Activated CD8-positive, alpha-beta T cell treated with anti-CD3 and anti-CD28 coated beads, Interleukin-2, amount 10 ng/mL, durations not matched to agents 7 days and 5 days (primary cell): ENCODE measurements at places on chromosomes 2 and 18. TPM values are rescaled to one million over a fixed set of nuclear protein-coding genes. Genes with fewer than 3 reads are reported as not detected.
A peak's percentile ranks its signal among the peaks of the same experiment; 100 is the strongest.

- no peaks in the 10 kb centered on the region for H3K36me3 ChIP-seq
- H3K27me3 ChIP-seq = no peaks in the 10 kb centered on the region
- no peaks in the 10 kb centered on the region for H3K4me1 ChIP-seq
- no peak for DNase-seq
- no peak overlapping the region for H3K4me3 ChIP-seq
Observed at GRCh38 chr2:122249673-122250072, 494.2 kb downstream of the TSN start.

DNA sequence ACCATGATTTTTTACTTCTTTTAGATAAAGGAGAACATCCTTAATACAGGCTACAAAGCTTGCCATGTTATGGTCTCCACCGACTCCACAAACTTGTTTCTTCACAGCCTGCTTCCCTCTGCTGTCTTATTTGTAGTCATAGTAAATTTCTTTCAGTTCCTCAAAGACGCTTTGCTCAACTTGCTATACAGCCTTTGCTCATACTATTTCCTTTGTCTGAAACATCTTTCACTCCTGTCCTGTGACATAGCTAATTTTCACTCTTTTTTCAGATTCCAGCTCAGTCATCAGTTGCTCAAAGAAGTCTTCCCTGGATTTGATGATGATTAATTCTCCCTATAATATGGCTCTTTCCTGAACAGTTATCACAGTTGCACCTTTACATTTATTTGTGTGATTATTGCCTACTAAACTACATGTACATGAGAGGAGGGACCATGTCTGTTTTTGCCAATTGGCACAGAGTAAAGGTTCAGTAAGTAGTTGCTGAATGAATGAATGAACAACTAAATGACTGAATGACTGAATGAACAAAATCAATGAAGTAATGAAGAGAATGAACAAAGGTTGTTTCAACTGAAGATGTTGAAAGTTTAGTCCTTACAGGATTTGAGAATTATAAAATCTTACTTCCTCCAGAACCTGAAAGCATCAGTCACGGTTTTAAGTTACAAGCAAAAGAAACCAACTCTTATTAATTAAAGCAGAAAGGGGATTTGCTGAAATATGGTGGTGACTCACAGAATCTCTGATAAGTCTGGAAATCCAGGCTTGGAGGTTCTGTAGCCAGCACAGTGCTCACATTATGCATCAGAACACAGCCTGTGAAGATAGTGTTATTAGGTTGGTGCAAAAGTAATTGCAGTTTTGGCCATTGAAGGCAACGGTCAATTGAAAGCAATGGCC is 186.4 kb upstream of the FAM98A start:
- H3K36me3 ChIP-seq = no peaks in the 10 kb centered on the region
- no peaks in the 10 kb centered on the region for H3K27me3 ChIP-seq
- no peaks in the 10 kb centered on the region for H3K4me1 ChIP-seq

- H3K27me3 ChIP-seq = no peaks in the 10 kb centered on the region
- peaks cover 5% of the 10 kb centered on the region for H3K36me3 ChIP-seq
- H3K4me1 ChIP-seq = no peaks in the 10 kb centered on the region
Observed at GRCh38 chr18:79531386-79531785, 135.7 kb downstream of the NFATC1 start.

GRCh38 chr18:21741562-21742314 is 1.1 kb downstream of the MIB1 start:
- DNase-seq = peak; percentile 35
- H3K4me3 ChIP-seq = peak overlapping the region; percentile 79
- H3K4me1 ChIP-seq = peaks cover 50% of the 10 kb centered on the region
- peaks cover 9% of the 10 kb centered on the region for H3K36me3 ChIP-seq
- peak overlapping the region; percentile 66 for H3K27ac ChIP-seq

GRCh38 chr2:116676776-116677175 is 1137.7 kb upstream of the DDX18 start:
- no peak overlapping the region for H3K27ac ChIP-seq
- no peak overlapping the region for H3K4me3 ChIP-seq
- DNase-seq = no peak
- H3K36me3 ChIP-seq = no peaks in the 10 kb centered on the region

GRCh38 chr2:189109921-189110397 is 69.6 kb downstream of the COL5A2 start:
- H3K27ac ChIP-seq = no peak overlapping the region
- no peaks in the 10 kb centered on the region for H3K4me1 ChIP-seq
- DNase-seq = no peak
- no peak overlapping the region for H3K4me3 ChIP-seq
- no peaks in the 10 kb centered on the region for H3K36me3 ChIP-seq
- no peaks in the 10 kb centered on the region for H3K27me3 ChIP-seq

Gene IL36RN
- total RNA-seq = not detected

DNA sequence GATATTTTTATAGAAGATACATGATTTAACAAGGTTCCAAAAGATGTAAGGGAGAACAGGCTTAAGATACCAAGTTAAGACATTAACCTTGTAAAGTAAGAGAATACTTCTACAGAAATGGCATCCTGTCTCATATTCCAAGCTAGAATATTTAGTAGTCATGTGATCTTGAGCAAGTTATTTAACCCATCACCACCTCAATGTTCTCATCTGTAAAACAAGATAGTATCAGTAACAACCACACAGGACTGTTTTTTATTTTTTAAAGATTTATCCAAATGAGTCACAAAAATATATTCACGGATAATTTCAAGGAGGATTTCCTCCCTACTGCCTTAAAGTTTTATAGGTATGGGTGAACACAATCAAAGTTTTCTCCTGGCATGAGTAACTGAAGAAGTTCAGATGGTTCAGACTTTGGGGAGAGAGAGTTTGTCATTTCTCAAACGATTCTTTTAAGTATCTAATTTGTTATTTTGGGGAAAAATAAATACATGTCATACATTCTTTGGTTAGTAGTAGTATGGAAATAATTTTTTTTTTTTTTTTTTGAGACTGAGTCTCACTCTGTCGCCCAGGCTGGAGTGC is 25.9 kb downstream of the ROCK1 start:
- H3K4me3 ChIP-seq = no peak overlapping the region
- H3K27ac ChIP-seq = no peak overlapping the region
- no peaks in the 10 kb centered on the region for H3K27me3 ChIP-seq
- H3K36me3 ChIP-seq = peaks cover 51% of the 10 kb centered on the region
- peaks cover 25% of the 10 kb centered on the region for H3K4me1 ChIP-seq

- no peak for DNase-seq
- no peak overlapping the region for H3K27ac ChIP-seq
- no peaks in the 10 kb centered on the region for H3K4me1 ChIP-seq
Observed at GRCh38 chr2:128597121-128597762, 278.6 kb upstream of the HS6ST1 start.

DNA sequence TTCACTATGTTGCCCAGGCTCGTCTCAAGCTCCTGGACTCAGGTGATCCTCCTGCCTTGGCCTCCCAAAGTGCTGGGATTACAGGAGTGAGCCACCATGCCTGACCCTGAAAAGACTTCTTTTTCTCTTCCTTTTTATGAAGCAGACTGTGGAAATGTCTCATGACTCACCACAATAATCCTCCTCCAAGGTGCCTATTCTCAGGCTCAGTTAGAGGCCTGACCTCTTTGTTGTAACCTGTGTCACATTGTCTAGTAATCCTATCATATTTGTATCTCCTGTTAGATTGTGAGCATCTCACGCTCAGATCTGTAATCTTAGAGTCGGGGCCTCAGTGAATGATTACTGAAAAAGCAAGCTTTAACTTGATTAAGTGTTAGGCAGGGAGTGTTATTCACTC is 18.3 kb upstream of the TAF4B start:
- H3K36me3 ChIP-seq = no peaks in the 10 kb centered on the region
- H3K27me3 ChIP-seq = no peaks in the 10 kb centered on the region
- no peak for DNase-seq
- no peak overlapping the region for H3K4me3 ChIP-seq

GRCh38 chr2:226733927-226734564 is 65.6 kb downstream of the IRS1 start:
- DNase-seq = no peak
- no peaks in the 10 kb centered on the region for H3K27me3 ChIP-seq
- H3K27ac ChIP-seq = no peak overlapping the region

Gene SERPINB13
- not detected for total RNA-seq

Gene HMSD
- total RNA-seq = not detected

DNA sequence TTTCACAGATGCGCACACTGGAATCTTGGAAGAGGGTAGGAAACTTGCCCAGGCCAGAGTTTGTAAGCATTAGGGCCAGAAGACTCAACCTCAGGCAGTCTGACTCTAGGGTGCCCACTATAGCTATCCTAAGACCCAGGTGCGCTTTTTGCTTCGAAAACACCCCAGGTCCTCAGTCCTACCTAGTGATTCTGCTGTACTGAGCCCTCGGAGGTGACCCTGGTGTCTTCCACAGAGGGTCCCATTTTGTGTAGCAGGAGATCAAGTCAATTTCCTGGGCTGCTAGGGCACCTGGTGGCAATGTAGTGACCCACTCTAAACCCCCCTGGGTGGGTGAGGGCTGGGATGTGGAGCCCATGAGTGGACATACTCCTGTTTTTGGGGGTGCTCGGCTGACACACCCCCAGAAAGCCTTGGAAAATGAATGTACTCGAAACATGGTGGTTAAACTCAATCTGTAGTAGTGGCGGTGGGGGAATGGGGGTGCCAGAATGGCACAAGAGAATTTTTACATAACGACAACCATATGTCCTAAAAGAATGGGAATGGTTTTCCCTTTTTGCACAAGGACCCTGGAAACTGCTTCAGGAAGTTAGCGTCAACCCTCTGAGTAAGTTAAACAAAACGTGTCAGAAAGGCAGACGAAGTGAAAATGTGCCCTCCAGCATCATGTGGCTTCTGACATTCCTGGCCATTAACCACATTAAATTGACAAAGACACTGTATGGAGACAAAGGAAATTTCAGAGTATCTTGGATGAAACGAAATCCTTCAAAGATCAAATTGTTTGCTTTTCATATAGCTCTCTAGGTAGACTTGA is 218.0 kb upstream of the COPS8 start:
- DNase-seq = no peak
- H3K4me3 ChIP-seq = no peak overlapping the region
- H3K4me1 ChIP-seq = peaks cover 8% of the 10 kb centered on the region
- H3K27me3 ChIP-seq = peaks cover 4% of the 10 kb centered on the region
- H3K27ac ChIP-seq = no peak overlapping the region

GRCh38 chr2:85854166-85854509 is 34.7 kb downstream of the ST3GAL5 start:
- H3K4me1 ChIP-seq = peaks cover 59% of the 10 kb centered on the region
- no peaks in the 10 kb centered on the region for H3K27me3 ChIP-seq
- peak; percentile 49 for DNase-seq
- peaks cover 82% of the 10 kb centered on the region for H3K36me3 ChIP-seq

- H3K4me3 ChIP-seq = no peak overlapping the region
Observed at GRCh38 chr2:25595393-25595792, 78.0 kb downstream of the DTNB start.

- peaks cover 4% of the 10 kb centered on the region for H3K27me3 ChIP-seq
- H3K4me3 ChIP-seq = no peak overlapping the region
- H3K4me1 ChIP-seq = no peaks in the 10 kb centered on the region
- no peak for DNase-seq
Observed at GRCh38 chr2:151869291-151869690, 41.1 kb upstream of the ARL5A start.

DNA sequence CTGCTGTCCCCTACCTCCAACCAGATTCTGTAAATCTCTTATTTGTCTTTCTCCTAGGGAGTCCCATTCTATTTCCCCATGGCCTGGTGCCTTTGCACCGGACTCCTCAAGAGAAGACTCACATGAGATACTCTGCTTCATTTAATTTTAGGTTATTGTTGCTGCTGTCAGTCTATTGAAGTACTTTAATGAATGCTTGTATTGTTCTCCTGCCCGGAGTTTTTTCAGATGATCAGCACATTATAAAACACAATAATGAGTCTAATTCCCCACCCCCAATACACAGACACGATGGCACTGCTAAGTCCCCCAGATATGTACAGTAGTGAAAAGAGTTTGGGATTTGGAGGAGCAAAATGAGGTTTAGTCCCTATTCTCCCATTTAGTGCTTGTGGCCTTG is 58.9 kb downstream of the HAUS1 start:
- H3K4me1 ChIP-seq = peaks cover 62% of the 10 kb centered on the region
- peaks cover 24% of the 10 kb centered on the region for H3K36me3 ChIP-seq
- no peaks in the 10 kb centered on the region for H3K27me3 ChIP-seq
- H3K4me3 ChIP-seq = no peak overlapping the region
- no peak for DNase-seq

DNA sequence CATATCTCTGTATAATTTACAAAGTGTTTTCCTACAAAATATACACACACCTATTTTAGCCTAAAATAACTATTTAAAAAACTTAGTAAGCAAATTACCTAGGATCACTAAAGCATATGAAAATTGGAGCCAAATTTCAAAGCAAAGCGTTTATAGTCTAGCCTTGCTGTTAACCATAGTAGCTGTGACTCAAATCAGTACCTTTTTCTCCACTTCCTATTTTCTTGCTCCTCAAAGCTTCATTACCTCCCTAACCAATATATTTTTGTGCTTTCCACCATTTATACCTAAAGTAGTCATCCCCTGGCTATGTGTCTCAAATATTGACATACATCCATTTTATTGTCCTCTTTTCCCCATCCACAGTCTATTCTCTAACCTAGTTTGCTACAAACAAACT is 73.1 kb downstream of the ERBB4 start:
- H3K4me3 ChIP-seq = no peak overlapping the region
- H3K4me1 ChIP-seq = no peaks in the 10 kb centered on the region
- no peaks in the 10 kb centered on the region for H3K36me3 ChIP-seq
- H3K27me3 ChIP-seq = no peaks in the 10 kb centered on the region

Gene RUFY4
- 0.55 TPM for total RNA-seq

DNA sequence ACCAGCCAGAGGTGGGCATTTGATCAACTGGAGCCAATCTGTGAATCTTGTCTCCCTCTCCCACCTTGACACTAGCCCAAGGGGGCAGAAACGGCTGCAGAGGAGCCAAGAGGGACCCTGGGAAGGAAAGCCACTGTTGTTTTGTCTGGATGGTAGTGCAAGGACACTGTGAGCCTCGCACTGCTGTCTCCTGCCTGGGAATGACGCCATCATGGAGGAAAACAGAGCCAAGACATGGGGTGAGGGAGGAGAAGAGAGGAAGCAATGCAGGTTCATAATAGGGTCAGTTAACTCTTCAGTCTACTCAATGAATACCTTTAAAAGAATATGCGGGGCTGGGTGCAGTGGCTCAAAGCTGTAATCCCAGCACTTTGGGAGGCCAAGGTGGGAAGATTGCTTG is 231.1 kb upstream of the AGAP1 start:
- H3K36me3 ChIP-seq = no peaks in the 10 kb centered on the region
- no peaks in the 10 kb centered on the region for H3K4me1 ChIP-seq

Gene DYSF
- 4.7 TPM for total RNA-seq

Gene ELAC1
- 8.7 TPM for total RNA-seq

GRCh38 chr2:209121691-209122090 is 302.2 kb upstream of the MAP2 start:
- no peak overlapping the region for H3K27ac ChIP-seq
- no peaks in the 10 kb centered on the region for H3K27me3 ChIP-seq
- H3K4me3 ChIP-seq = no peak overlapping the region

GRCh38 chr18:5286525-5286924 is 9.0 kb downstream of the ZBTB14 start:
- H3K27ac ChIP-seq = no peak overlapping the region
- DNase-seq = no peak
- H3K36me3 ChIP-seq = peaks cover 35% of the 10 kb centered on the region
- H3K27me3 ChIP-seq = no peaks in the 10 kb centered on the region
- peaks cover 10% of the 10 kb centered on the region for H3K4me1 ChIP-seq
- H3K4me3 ChIP-seq = no peak overlapping the region

Gene TUBB6
- 8.3 TPM for total RNA-seq
